Type B pancreatic cell (in vitro differentiated cells): ENCODE measurements at places on chromosomes 2 and 18.

DNA sequence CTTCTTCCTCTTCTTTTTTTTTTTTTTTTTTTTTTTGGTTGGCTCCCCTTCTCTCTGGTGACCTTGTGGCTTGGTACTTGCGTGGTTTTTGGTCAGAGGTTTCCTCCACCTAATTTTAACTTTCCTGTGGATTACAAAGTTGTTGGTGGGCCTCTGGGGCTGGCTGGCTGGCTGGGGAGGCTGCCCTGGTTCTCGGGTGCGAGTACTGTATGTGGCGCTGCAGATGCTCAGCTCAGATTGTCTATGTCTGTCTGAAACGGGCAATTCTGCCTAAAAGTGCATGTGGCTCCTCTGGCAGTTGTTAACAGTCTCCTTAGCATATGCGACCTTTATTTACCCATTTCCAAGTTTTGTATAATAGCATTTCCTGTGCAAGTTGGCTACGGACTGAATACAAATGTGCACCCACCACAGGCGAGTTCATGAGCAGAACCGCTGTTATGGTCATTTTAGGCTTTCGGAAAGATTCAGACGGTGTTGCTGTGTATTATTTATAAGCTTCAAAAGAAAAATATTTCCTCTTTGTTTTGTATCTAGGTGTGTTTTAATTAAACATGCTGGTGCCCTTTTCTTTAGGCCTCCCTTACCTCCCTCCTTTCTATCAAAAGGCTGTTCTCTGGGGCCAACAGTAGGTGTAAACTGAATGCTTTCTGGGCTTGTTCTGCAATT lies 4.4 kb downstream of the TBR1 start:
- no peak for DNase-seq

DNA sequence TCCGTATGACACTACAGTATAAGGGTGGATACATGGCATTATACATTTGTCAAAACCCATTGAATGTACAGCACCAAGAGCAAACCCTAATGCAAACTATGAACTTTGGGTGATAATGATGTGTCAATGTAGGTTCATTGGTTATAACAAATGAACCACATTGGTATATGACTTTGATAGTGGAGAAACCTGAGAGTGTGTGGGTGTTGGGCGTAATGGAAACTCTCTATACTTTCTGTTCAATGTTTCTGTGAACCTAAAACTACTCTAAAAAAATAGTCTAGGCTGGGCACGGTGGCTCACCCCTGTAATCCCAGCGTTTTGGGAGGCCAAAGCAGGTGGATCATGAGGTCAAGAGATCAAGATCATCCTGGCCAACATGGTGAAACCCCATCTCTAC lies 6.5 kb upstream of the ACTG2 start:
- DNase-seq = no peak

GRCh38 chr18:41268271-41268670 lies 686.8 kb upstream of the PIK3C3 start:
- DNase-seq = no peak

DNA sequence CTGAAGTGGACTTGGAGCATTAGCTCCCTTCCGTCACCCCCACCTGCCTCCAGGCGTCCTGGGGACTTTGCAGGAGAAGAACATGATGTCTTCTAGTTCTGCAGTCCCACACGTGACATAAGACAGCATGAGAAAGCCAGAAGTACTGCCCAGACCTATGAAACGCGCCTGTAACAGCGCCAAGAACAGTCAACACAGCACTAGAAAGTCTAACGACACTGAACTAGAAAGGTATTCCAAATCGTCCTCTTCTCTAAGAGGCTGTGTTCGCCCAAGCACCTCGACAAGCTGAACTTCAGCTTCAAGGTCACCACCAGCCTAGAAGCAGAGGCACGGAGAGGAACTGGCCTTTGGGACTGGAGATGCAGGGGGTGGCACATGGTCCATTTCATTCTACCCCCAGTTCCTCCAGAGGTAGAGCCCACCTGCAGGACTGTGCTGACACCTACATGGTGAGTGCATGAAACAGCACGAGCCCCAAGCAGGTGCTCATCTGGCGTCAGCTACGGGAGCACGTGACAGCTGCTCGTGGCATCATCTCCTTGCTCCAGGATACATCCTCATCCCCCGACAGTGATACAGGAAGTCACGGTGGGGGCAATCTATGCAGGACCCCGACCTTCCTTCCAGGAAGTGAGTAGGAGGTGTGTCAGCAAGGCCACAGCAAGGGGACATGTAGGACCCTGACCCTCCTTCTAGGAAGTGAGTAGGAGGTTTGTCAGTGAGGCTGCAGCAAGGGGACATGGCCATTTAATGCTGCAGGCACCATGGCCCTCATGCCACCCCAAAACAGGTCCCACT lies 3.7 kb downstream of the HDAC4 start:
- no peak for DNase-seq

DNA sequence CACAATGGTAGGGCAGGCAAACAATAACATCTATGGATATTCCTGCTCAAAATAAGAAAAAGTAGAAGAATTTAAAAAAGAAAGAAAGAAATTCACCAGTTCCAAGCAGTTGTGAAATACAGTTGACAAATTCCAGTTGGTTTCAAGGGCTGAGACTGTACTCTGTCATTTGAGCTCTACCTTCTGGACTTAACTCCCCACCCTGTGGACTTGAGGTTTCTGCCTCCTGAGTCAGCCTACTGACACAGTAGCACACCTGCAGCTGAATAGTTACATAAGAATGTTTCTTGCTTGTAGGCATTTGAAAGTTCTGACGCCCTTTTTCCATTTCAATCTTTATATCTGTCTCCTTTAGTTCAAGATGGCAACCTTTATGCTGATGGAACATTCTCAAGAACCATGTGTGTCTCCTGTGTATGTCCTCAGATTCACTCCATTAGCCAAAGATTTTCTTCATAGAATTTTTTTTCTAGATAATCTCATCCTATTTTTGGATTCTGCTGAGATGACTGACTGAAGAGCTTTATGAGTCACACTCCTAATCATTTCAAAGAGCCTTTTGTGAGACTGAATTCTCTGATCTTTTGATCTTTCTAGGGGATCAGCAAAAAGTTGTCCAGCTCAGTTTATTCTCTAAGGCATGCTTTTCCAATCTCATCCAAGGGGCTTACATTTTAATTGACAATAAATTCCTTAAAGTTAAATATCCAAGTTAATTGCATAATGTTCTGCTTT lies 19.1 kb downstream of the NETO1 start:
- DNase-seq = no peak

GRCh38 chr2:112031473-112032223 lies 23.4 kb upstream of the TMEM87B start:
- DNase-seq = no peak

GRCh38 chr2:190119257-190119656 lies 56.7 kb upstream of the MSTN start:
- DNase-seq = no peak

DNA sequence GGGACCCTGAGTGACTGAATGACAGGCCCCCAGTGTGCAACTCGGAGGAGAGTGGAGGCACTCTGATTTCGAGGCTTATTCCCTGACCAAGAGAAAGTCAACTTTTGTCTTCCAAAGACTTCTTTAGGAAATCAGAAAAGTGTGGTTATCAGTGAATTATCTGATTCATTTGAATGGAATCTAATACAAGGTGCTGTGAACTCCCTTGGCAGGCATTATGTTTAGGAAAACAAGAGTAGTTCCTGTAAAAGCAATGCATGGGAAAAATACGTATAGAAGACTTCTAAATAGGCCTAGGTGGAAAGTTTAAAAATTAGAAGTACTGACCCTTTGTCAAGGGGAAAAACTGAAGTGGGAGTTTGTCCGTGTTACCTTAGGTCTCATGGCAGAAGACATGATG lies 269.4 kb downstream of the GBX2 start:
- no peak for DNase-seq

- no peak for DNase-seq
Observed at GRCh38 chr2:85999061-85999831, 106.4 kb downstream of the POLR1A start.

- no peak for DNase-seq
Observed at GRCh38 chr2:224268441-224268840, 133.5 kb downstream of the FAM124B start.

DNA sequence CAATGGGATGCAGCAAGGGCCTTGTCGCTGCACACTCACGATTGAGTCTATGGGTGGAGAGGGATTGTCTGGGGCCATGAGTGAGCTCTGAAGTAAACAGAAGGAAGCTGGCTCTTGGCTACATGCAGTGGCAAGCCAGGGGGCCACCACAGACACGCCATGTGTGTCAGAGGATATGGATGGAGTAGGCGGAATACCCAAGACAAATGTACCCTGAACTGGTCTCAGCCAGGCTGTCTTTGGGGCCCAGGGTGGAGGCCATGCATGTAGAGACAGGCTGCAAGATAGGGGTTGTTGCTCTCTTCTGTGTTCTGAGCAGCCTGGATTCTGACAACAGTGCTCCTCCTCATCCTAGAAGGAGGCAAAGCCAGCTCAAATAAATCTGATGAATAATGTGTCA lies 24.0 kb upstream of the ITGA6 start:
- no peak for DNase-seq

DNA sequence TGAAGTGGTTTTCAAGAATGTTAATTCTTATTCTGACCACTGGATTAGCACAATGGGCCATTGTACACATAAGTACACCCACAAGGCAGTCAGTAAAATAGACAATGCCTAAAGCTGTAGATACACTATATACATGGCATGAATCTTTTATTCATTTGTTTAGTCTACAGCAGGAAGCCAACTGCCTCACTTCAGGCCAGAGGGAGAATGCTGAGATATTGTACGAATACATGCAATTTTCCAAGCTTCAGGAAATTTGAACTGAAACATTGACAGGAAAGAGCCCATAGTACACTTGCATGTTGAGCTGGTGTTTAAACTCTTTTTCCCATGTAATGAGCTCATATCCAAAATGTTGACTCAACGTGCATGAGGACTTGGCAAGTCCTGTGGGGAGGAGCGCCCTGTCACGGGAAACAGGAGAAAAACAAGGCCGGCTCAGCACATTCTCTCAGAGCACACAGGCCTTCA lies 111.6 kb upstream of the CYP1B1 start:
- no peak for DNase-seq

- no peak for DNase-seq
Observed at GRCh38 chr2:183250061-183250460, 125.8 kb downstream of the NUP35 start.

DNA sequence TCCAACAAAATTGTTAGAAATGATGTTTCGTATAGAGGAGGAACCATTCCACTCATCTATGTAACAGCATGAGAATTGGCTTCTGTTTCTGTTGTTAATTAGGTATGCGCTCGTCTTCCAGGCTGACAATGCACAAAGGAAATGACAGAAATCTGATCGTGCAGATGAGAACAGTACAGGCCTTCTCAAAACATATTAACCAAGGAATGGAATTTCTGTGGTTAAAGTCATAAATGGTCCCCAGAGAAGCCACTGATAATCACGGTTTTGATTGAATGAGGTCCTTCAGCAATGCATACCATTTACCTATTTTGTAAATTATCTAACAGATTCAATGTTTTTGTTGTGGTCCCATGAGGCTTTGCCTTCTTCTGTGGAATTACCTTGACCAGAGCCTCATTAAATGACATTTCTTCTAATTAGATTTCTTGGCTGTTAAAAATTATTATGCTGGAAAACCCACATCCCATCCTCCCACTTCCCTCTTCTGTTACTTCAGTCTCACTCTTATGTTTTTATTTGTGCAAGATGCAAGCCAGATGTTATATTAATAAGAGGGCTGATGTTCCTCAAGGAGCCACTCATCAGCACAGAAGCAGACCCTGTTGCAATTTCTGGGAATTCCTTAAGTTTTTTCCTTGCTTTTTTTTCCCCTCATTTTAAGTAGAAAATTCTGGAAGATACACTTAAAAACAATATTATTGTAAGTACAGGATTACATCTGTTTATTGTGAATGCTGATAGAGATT lies 395.8 kb downstream of the PID1 start:
- DNase-seq = no peak

DNA sequence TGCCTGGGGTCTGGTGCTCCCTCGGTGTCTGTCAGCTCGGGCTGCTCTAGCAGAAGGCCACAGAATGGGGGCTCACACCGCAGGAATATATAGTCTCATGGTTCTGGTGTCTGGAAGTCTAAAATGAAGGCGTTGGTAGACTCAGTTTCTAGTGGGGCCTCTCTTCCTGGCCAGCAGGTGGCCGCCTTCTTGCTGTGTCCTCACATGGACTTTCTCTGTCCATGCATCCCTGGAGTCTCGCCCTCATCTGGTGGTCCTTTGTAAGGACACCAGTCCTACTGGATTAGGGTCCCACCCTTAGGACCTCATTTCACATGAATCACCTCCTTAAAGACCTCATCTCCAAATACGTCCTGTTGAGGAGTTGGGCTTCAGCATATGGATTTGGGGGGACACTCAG lies 65.7 kb downstream of the RRM2 start:
- no peak for DNase-seq

DNA sequence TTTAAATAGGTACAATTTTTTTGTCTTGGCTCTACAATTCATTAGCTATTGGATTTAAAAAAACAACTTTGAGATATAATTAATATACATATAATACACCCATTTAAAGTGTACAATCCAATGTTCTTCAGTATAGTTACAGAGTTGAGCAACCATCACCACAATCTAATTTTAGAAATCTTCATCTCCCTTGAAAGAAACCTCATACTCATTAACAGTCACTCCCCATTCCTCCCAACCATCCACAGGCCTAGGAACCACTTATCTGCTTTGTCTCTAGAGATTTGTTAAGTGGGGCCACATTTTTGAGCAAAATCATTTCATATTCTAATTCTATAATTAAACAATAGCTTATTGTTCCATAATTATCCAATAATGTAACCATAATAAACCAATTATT lies 32.6 kb downstream of the MRPL33 start:
- DNase-seq = no peak

DNA sequence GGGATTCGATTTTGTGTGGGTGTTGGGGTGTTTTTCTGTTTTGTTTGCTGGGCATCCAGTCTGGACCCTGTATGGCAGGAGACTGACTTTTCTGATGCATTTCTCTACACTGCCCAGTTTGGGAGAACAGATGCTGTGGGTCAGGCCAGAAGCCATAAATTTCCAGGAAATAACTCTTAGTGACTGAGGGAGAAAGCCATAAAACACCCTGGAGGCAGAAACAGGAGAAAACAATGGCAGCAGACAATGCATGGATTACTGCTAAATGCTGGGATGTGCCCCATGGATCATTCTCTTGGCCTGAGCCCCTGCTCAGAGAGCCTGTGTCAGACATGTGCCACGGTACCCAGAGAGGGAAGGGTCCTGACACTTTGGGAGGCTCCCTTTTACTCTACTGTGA lies 133.6 kb upstream of the CAPN13 start:
- DNase-seq = no peak

DNA sequence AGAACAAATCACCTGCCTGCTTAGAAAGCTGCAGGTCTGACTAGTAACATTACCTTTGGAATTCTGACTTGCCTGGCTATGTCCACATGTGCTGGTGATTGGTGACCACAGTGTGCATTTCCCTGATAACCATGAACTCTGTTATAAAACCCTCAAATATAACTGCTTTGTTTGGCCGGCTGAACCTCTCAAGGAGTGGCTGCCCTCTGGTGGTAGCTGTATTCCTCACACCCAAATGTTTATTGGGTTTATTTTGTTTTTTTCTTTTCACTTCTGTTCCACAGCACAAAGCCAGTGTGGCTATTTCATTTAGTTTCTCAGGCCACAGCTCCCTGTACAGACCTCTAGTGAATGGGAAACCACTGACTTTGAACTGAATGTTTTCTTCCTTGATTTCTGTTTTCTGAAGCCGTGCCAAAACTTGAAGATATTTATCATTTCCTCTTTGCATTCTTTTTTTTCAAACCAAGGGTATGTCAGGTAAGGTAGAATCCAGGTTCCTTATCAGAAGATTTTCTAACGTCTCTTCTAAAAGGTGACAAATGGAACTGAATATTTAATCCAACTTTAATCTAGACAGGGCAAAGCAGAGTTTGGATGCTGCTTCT lies 549.0 kb upstream of the VRK2 start:
- peak; percentile 69 for DNase-seq
